ENCODE measurements at places on chromosomes 13 and 19.
A peak's percentile ranks its signal among the peaks of the same experiment; 100 is the strongest.

- DNase-seq, result no peak
Observed at GRCh38 chr13:109734002-109734785, 52.2 kb downstream of the IRS2 start.

GRCh38 chr13:37884674-37885073 is 15.1 kb upstream of the TRPC4 start:
- DNase-seq, result no peak

DNA sequence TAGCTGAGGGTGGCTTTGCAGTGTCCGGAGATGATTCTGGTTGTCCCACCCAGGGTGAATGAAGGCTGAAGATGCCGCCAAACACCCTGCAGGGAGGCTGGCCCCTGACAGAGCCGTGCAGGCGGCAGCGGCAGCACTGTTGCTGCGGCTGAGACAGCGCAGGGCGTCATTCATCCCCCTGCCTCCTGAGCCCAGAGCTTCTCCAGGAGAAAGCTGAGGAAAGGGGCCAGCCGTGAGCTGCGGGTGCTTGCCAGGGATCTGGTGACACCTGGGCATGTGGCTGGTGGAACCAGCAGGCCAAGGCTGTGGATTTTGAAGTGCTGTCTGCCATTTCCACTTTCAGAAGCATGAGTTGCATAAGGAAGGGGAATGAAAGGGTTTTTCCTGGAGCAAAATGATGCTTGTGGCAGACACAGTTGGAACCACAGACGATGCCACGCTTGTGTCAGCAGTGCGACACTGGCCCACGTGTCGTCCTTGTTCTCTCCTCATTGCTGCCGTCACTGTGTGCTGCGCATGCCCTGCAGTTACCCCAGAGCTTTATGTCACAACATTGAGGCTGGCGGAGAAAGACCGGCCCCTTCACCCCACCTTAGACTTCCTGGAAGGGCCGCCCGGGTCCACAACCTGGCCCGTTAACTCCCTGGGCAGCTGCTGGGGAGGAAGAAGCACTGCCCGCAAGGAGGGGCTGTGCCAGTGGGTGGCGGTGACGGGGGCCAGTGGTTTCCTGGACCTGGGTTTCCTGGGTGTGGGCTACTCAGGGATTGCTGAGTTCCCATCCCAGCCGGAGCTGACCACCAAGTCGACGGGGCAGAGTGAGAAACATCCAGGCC is 22.7 kb downstream of the TFDP1 start:
- DNase-seq, result no peak

DNA sequence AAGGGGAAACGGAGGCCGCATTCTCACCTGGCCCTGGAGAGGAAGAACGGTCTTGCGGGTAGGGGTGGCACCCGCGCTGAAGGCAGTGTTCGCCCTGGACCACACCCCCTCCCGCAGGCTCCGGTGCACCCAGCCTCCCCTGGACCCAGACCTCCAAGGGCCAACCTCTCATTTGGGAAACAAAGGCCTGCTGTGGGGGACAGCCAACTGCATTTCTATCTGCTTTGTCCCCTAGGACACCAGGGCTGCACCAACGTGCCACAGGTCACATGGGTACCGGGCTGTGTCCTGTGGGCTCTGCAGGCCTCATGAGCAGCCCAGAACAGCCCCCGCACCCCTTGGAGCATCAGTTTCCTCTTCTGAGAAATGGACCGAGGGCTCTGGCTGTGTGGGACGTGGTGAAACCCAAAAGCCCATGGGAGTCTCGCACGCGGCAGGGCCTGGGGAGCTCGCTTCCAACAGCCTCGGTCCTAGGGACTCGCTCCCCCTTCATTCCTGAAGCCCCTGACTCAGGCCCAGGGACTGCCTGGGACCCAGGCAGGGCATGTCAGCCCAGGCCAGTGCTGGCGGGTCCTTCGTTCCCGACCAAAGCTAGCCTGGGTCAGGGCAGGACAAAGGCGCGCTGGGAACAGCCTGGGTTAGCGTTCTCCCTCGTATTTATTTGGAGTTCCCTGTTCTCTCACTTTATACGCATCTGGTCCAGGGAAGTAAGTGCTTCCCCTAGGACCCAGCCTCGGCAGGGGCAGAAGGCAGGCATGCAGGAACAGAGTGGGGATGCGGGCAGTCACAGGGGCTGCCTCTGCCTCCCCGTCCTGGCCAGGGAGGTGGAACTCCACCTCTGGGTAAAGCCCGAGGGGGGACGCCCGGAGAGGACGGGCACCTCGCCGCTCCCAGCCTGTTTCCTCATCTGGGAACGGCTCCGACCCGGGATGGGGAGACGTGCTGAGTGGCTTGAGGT is 4.6 kb downstream of the TCF3 start:
- no peak for DNase-seq

DNA sequence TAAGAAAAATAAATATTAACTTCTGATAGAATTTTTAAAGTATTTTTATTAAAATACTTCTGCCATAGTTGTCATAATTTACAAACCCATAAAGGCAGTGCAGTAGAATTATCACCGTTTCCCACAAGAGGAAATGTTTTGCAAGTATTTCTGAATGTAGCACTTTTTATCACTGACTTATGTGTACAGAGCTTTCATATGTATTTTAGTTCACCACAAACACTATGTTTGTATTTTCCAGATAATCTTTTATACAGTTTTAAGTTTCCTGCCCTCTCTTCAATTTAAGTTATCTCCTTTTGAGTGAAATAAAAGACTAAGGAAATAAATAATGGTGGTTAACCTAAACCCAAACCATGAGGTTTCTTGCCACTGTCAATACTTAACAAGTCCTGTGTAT is 24.2 kb downstream of the MIPEP start:
- DNase-seq, result no peak

DNA sequence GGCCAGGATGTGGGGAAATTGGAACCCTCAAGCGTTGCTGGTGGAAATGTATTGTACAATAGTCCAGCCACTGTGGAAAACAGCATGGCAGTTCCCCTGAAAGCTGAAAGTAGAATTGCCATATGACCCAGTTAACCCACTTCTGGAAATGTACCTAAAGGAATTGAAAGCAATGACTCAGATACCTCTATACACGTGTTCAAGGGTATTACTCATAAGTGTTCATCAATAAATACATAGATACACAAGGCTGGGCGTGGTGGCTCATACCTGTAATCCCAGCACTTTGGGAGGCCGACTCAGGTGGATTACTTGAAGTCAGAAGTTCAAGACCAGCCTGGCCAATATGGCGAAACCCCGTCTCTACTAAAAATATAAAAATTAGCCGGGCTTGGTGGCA is 71.9 kb upstream of the IRS2 start:
- no peak for DNase-seq

- peak; percentile 54 for DNase-seq
Observed at GRCh38 chr19:34041925-34042521, 130.3 kb upstream of the LSM14A start.

- DNase-seq, result no peak
Observed at GRCh38 chr13:111165241-111166010, 50.3 kb downstream of the ARHGEF7 start.

DNA sequence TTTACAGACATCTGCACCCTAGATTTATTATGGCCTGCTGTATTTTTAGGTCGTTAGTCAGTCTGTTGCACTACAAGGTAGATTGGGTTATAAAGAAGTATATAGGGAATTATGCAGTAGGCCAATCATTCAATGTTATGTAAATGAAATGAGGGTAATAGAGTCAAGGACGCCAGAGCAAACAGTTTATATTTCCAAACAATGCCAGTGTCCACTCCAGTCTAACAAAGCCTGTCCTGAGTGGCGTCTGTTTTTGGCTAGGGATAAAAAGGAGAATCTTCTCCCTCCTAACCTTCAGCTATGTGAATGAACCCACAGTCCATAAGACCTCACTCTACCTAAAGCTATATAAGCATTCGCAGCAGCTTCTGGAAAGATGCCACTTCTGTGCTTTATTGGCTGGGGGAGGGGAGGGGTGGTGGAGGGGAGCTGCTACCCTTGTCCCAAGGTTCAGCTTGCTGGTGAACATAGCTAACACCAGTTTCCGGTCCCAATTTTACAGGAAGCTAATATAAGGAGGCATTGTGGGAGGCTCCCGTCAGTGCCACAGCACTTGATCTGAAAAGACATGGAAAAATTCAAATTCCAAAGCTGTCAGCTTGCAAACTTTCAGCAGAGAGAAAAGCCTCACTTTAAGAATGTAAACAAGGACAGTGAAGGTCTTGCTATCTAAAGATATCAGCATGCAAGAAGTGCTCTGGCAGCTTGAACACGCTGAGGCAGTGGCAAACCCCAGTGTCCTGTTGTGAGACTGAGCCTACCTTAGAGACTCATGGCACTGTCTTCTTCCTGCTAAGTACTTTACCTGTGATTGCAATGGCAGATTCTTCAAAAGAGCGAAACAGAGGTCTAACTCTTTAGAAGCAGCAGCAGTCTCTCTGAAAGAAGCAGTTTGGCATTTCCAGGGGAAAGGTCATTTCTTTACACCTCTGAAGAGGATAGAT is 369.9 kb downstream of the PCDH9 start:
- no peak for DNase-seq

All from stimulated activated CD8-positive, alpha-beta memory T cell treated with anti-CD3 and anti-CD28 coated beads, Interleukin-15, amount 100 ng/mL, for 48 hours (primary cell).